Naive thymus-derived CD4-positive, alpha-beta T cell (primary cell): ENCODE measurements at places on chromosomes 1 and 21.

DNA sequence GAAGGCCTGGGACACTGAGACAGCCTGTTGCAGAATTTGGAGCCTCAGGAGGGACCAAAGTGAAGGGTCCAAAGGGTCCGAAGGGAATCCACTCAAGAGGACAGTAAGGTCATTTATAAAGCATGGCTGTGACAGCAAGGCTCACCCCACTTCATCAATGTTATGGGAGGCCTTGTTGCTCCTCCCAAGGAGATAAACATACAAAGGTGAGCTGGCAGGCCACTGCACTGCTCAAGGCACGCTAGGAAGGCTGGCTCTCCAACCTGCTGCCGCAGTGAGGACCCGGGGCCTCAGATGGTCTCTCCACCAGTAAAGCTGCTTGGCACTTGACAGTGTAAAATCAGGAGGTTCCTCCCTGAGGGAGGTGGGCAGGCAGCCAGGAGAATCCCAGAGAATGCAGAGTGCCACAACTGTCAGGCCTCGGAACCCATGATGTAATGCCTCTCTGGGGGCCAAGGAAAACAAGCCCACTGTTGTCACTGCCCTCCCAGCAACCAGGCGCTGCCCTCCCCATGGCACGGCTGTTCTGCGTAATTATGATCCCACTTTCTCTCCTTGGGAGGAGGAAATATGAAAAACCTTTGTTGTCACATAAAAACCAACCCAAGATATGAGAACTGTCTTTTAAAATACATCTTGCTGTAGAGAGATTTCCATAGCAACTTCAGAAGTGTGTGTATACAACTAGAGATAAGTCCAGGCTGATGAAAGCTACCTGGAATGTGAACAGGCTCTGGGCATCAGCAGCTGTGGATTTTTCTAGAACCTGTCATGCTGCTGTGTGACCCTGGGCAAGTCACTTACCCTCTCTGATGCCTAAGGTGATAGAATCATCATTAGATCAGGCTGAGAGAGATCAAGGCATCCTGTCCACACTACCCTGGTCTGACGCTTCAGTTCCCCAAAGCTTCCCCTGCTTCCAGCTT is 102.5 kb downstream of the KCNN3 start:
- no peak for DNase-seq

DNA sequence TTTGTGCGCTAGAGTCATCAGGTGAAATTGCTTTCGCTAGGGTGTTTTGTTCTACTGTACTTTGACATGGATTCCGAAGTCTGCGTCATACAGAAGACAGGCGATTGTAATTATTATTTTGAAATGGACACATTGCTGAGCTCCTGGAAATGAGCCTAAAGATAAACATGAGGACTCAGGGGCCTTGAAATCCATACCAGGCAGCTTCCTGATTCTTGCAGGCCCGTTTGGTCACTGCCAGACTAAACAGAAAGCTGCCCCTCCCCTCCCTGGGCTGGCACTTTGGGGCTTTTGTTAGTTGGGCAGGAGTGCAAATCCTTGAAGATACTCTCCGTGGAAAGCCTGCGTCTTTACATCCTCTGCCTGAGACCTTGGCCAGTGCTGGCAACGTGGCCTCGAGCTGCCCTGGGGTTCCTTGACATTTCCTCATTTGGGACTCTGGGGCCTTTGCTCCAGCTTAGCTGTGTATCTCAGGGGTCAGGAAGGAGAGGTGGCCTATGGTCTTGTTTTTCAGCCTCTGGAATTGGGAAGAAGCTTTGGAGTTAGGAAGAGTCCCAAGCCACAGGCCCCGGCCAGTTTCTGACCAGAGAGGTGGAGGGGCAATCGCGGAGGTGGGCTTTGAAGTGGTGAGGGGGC is 26.9 kb upstream of the KCNE2 start:
- no peak for DNase-seq

GRCh38 chr21:40070871-40071270 is 203.6 kb downstream of the PCP4 start:
- no peak for DNase-seq

GRCh38 chr1:210233495-210234328 is 1.1 kb downstream of the SERTAD4 start:
- peak; percentile 49 for DNase-seq

DNA sequence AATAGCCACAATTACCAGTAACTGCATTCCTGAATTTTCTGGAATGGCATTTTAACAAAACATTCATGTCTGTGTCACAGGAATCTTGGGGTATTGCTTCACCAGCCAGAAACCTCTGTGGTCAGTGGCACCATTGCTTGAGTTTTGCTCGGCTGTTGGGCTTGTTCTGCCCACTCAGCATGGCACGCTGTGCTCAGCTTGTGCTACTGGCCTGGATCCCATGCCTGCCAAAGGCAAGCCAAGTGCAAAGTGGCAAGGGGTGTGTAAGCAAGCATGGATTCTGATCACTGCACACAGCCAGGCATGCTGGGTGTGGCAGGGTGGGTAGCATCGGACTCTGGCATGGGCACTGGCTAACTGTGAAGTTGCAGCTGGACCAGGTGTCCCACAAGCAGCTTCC is 1150.9 kb downstream of the MRPL39 start:
- DNase-seq, result no peak

DNA sequence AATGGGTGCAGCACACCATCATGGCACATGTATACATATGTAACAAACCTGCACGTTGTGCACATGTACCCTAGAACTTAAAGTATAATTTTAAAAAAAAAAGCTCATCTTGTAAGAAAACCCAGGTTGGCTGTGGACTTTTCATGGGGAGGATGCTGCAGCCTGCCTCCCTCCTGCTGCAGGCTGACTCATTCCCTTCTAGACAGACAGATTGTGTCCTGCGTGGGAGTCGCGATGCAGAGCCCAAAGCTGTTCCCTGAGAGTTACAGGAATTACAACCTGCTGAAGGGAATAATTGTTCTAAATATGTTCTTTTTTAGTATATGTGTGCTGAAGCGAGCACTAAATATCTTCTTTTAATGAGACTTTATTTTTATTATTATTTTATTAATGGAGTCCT is 93.2 kb downstream of the TBX19 start:
- DNase-seq, result no peak

DNA sequence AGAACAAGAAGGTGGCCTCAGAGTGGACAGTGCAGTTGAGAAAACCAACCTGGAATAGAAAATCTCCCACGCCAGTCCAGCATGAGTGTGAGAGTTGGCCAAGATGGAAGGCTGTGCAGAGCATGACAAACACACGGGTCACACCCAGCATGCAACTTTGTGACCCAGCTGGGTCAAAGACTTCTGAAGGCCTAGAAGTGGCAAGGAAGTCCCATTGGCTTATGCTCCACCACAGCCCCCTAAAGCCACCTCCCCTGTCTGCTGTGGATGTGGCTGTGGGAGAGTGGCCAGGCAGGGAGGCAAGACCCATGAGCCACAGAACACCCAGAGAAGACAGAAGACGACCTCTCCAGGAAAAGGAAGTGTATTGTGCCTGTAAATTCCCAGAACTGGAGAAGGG is 13.6 kb downstream of the BATF3 start:
- no peak for DNase-seq

DNA sequence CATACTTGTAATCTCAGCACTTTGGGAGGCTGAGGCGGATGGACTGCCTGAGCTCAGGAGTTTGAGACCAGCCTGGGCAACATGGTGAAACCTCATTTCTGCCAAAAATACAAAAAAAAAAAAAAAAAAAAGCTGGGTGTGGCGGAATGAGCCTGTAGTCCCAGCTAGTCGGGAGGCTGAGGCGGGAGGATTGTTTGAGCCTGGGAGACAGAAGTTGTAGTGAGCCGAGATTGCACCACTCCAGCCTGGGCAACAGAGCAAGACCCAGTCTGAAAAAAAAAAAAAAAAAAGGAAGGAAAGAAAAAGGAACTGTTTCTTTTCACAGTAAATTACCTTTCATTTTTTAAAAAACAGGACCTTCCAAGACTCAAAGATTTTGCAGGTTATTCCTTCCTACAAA is 29.5 kb downstream of the LIN9 start:
- no peak for DNase-seq

- DNase-seq, result no peak
Observed at GRCh38 chr1:58123051-58123450, 423.5 kb downstream of the OMA1 start.

DNA sequence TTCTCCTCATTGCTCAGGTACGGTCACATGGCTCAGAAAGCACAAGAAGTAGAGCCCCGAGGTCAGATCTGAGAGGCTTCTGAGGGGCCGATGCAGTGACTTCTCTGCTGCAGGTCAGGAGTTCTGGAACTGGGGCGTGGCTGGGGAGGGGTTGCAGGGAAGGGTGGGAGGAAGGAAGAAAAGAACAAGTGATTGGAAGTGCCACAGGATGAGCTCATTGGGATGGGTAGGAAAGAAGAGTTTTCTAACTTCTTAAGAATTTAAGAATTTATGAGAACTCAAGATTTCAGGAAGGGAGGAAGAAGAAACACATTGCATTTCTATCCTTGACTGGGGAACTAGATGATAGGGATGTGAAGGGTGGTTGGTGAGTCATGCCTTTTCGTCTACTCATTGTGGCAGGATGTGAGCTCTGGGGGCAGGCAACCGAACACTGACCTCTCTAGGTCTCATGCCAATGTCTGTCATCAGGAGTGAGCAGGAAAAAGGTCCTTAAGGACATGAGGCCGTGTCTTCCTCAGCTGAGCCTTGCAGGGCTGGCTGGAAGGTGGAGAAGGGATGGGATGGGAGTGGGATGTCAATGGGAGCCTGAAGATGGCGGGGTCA is 497 bp downstream of the FCRLB start:
- DNase-seq, result no peak

DNA sequence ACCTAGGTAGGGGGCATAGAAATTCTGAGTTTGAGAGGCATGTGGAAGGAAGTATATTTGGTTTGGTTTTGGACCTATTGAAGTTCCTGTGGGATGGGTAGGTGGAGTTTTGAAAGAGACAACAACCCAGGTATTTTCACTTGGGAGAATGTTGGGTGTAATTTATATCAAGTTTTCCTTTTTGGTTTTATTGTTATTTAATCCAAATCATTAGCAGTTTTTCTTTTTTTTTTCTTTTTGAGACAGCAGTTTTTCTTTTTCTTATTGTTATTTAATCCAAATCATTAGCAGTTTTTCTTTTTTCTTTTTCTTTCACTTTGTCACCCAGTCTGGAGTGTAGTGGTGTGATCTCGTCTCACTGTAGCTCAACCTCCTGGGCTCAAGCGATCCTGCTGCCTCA is 30.1 kb downstream of the RNF11 start:
- DNase-seq, result no peak

- no peak for DNase-seq
Observed at GRCh38 chr1:185412385-185413087, 95.5 kb upstream of the IVNS1ABP start.

- DNase-seq, result no peak
Observed at GRCh38 chr1:156417401-156418020, 48.5 kb downstream of the RHBG start.

GRCh38 chr1:54325284-54325683 is 80.9 kb downstream of the SSBP3 start:
- DNase-seq, result no peak

DNA sequence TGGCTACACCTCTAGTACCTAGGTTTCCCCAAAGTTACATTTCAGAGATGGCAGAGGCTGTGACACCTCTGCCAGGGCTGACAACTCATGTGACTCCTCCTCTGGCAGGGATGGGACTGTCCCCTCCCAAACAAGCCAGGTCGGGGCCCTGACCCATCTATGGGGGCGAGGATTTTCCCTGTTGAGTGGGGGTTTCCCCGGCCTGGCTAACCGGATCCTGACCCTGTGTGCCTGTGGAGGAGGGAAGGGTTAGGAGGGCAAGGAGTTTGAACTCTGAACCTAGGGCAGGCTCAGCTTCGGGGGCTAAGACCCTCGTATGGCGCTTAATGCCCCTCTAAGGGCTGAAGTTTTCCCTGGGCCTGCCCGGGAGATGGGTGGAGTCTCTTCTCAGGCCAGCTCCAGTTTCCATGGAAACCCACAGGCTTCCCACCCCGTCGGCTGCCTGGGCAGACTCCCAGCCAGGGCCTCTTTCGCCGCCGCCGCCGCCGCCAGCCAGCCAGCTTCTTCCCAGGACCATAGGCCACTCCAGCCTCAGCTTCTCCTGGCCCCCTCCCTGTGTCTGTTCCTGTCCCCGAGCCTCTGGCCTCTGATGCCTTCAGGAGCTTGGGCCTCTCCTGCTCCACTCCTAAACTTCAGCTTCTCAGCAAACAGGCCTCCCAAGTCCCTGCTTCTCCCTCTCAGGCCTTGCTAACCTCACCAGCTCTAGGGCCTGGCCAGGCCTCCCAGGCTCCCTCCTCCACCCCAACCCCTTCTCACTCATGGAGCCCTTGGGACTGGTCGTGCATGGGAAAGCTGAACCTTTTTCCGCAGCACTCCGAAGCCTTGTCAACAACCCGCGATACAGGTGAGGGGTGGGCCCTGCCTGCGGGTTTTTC is at the start of gene BTBD19:
Gene BTBD19, plus strand, starts transcription at position 461 of the 875 bp plus-strand sequence. Its CDS starts 298 bp downstream, at position 759.
- DNase-seq, result no peak

GRCh38 chr1:19639999-19640362 is 4.1 kb upstream of the NBL1 start:
- DNase-seq, result no peak

DNA sequence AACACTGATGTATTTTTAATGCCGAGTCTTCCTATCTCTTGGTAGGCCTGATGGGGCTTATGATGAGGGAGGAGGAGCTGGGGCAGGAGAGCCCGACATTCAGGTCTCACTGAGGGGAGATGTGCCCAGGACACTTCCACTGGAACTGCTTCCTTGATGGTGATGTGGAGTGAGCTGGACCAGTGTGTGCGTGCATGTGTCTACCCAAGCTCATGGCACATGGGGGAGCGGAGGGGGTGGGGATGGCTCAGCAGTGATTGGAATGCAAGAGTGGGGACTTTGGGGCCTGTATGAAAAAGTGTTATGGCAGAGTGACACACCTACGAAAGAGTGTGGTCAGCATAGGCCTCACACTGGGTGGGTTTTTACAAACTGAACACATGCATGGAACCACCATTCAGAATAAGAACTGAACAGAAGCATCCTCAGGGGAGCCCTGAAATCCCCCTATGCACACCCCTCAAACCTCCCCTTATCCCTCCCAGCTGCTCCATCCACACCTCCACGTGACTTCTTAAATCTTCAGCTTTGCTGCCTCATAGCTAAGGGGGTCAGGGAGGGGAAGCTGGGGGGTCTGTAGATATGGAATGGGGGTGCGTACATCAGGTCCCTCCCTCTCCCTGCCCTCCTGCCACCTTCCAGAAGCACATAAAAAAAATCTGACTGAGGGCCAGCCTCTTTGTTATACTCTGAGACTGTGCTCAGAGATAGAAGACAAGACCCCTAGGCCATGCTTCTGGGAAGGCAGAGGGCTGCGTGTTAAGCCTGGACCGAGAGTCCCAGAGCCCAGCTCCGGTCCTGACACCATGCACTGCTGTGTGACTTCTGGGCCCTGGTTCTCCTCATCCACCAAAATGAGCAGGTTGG is 11.6 kb downstream of the IL6R start:
- no peak for DNase-seq

- DNase-seq, result no peak
Observed at GRCh38 chr1:168335500-168335899, 54.8 kb downstream of the TBX19 start.

- DNase-seq, result no peak
Observed at GRCh38 chr1:110058591-110058990, 11.9 kb downstream of the ALX3 start.

DNA sequence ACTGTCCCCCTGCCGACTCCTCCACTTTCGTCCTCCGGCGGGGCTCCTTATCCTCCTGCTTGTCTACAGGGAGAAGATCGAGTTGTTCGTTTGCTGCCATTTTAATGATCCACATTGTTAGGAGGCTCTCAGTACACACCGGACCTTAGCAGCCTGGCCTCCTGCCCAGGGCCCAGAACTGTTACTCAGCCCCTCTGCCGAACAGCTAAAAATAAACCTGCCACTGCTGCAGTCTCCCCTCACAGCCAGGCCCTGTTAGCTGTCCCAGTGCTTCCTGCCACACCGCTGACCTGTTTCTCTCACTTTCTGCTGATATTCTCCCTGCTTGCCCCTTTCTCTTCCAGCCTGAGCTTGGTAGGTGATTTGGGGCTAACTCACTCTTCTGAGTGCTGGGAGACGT is 8.3 kb downstream of the MAPKAPK2 start:
- no peak for DNase-seq
